ENCODE measurements at places on chromosomes 4 and X.
A peak's percentile ranks its signal among the peaks of the same experiment; 100 is the strongest.

GRCh38 chrX:30943984-30944383 lies 54.9 kb upstream of the TAB3 start:
- DNase-seq = no peak

DNA sequence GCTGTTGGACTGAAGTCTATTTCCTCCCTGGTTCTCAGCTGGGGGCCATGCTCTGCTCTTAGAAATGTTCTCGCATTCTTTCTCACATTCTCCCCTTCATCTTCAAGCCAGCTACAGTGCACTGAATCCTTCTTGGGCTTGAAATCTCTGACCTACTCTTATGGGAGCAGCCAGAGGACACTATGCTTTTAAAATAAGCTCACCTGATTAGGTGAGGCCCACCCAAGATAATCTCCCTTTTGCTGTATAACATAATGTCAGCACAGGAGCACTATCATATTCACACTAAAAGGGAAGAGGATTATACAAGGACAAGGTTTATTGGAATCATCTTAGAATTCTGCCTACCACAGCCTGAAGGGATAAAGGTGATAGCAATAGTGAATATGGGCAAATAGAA lies 146.3 kb downstream of the ZNF674 start:
- DNase-seq = no peak

GRCh38 chr4:23333946-23334878 lies 555.6 kb downstream of the PPARGC1A start:
- DNase-seq = peak; percentile 90

DNA sequence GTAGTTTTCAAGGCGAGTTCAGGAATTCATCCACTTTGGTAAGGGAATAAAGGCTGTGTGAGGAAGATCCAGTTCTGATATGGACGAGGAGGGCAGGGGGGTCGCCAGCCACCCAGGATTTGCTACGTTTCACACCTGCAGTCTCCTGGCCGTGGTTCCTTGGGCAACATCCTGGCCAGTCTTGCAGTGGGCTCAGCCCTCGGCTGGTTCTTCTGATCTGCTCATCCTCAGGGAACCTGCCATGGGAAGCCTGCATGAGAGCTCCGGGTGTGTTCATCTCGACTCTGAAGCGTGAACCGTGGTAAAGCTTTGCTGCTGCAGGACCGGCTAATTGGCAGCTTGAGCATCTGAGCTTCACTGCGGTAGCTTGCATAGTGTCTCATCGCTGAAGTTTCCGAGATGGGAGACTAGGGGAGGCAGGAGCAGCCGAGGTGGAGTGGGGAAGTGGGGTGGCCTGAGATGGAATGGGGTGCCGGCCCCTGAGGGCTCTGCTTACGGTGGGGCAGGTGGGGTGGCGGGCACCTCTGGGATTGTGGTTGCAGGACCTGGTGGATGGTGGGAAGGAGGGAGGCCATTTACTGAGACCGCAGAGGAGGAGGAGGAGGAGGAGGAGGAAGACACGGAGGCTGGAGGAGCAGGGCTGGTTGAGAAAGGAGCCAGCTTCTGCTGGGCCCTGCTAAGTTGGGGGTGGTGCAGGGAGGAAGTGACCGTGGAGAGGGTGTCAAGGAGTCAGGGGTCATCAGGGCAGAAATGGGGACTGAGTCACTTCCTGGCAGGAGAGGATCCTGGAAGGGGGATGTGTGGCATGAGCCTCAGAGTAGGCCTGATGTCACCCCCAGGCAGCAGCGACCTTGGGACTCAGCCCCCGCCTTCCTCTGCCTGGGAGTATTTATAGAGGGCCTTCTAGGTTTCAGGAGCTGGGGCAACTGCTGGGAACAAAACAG lies 213.1 kb upstream of the PSAPL1 start:
- DNase-seq = no peak

DNA sequence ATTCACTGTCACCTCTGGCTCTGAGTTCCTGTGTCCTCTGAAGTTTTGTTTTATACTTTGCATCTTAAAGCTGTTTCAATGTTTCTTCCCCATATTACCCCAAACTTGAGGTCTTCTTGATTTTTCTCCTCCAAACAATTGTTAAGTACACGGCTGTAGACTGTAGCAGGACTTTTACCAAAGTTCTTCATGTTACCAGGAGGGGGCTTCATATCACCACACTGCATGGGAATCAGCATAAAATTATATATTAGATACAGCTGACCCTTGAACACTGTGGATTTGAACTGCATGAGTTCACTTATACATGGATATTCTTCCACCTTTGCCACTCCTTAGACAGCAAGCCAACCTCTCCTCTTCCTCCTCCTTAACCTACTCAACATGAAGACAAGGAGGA lies 56.6 kb downstream of the SPATA18 start:
- DNase-seq = peak; percentile 1

DNA sequence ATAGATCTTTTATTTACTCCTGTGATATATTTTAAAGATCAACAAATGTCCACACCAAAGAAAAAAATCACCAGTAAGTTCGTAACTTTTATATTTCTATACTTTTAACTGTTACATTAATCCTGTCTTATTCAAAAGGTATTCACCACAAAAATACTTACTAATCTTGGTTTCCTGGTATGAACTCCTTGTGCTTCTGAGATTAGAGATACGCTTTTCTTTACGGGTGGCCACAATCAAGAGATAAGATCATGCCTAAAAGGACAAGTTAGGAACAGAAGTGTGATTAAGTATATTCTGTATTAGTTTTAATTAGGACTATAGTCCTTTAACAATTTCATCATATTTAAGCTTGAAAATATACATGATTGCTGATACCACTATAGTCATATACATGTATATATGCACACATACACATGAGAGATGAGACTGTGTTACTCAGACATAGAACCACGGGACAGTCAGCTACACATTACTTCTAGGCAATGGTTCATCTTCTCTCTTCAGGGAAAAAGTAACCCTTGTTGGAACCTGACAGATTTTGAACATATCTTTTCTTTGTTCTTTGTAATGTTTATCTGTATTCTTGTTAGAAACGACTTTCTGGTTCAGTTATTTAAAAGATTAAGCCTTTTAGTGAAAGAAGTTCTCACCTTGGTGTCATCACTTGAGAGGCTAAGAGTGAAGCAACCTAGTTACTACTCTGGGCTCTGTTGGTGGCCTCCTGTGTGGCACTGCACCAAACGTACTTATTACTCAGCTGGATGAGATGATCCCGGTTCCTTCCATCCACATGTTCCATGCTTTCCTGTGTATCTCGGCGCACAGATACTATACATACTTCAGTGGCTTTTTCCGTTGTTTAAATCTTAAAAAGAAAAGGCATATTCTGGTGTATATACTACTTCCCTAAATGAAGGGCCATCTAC lies 146.1 kb downstream of the CBR4 start:
- DNase-seq = no peak

DNA sequence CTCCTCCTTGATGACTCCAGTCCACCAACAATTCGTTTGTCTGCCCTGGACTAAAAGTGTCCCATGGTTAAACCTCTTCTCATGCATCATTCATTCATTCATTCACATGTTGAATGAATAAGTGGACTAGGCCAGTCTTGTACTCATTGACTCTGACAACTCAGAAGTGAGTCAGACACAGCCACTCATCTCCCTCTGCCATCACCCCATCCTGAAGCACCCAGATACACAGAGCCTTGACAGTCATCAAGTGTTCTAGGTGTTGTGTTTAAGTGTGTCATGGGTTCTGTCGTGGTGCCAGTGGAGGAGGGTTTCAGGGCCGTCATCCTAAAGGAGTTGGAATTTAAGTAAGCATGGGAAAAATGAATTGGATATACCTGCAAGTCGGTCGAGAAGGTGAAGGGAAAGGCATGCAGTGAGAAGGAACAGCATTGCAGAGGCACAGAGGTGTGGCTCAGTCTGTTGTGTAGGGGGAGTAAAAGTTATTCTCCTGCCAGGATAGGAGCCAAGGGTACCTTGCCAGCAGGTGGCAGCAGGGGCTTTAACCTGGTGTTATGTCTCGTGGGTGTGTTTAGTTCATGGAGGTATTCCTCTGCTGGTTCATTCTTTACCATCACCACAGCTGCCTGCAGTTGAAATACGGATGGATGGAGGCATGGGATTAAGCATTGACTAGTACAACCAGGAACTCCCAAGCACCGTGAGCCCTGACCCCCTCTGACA lies 18.3 kb downstream of the MAGED2 start:
- peak; percentile 12 for DNase-seq

GRCh38 chrX:572538-573124 lies 58.0 kb upstream of the SHOX start:
- no peak for DNase-seq

DNA sequence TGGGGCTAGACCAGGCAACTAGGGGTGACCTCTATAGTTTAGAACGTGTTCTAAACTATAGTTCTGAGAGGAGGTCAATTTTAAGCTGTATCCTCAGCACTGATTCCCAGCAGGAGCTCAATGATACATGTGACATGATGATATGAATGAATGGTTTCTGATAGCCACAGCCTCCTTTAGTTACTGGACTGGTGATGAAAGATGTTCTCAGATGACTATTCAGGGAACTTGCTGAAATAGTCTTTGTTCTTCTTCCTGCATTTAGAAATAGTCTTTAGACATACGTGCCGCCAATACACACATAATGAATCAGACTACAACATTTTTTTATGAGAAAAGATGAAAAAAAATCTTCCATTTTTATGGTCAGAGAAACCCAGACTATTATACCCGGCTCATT lies 116.3 kb upstream of the TMEM150C start:
- DNase-seq = no peak

- peak; percentile 72 for DNase-seq
Measured at GRCh38 chrX:104136241-104137019, 20.4 kb downstream of the SLC25A53 start.

DNA sequence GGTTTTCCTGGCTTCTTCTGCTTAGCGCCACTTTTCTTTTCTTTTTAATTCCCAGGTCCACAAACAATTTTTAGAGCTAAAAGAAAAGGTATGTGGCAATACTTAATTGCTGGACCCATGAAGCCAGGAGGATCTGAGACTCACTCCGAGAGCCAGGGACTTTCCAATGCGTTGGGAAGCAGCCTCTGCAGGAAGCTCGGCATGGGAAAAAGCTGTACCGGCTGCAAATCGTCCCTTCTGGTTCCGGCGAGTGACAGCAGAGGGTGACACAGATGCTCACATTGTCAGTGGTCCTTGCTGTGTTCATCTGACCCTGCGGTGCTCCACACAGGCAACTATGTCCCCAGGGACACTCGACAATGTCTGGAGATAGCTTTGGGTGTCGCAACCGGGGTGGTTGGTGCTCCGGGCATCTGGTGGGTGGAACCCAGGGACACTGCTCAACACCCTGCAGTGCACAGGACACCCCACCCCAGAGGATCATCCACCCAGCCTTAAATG lies 164.0 kb downstream of the PRKX start:
- no peak for DNase-seq

Data from OCI-LY7 (cell line).